ENCODE measurements at places on chromosomes 4 and X.

DNA sequence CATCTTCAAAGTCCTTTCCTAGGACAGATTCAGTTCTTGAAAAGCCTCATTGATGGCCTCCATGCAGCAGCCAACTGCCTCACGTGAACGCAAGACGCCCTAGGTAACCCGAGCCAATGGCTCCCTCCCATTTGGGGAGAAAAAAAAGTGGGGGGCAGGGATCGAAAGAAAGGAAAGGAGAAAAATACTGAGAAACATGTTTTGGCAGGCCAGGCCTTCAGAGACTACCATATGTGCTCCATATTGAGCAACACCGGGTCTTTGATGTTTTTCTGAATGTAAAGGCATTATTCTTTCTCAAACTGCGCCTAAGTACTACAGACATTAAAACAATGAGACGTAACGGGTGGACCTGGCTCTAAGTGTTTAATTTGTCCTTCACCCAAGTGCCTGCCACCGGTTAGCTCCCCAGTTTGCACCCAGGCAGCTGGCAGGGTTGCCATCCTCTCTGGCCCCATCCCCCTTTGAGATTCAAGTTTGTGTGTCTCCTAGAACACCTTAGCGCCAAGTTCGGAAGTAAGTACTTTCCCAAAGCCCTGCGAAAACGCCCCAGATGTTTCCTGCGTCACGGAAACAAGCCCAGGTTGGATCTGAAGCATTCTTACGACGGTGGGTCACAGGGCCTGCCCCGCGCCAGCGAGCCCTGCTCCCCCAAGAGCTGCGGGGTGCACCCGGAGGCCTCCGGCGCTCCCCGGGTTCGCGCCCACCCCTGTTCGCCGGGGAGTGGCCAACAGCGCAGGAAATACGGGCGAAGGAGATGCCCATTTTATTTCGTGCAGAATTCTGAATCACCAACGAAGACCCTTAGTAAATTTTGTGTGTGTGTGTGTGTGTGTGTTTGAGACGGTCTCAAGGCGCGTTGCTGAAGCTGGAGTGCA is 30.1 kb downstream of the HAND2 start:
- no peak for DNase-seq

GRCh38 chr4:145281951-145282350 is 101.6 kb upstream of the OTUD4 start:
- no peak for DNase-seq

DNA sequence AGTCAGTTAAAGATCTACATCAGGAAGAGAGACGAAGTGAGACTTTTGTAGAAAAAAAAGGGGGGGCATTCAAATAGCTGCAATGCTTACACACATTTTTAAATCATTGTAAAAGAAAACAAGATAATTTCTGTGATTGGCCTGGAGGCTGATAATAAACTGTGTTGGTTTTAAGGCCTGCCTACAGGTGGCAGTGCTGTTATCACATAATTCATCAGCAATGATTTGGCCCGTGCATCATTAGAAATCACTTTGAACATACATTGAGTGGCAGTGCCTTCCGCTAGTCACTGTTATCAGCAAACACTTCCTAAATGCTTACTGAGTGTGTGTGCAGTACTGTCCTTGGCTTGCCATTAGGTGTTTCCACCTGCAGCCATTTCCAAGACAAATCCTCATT is 831.9 kb downstream of the TRIML1 start:
- no peak for DNase-seq

DNA sequence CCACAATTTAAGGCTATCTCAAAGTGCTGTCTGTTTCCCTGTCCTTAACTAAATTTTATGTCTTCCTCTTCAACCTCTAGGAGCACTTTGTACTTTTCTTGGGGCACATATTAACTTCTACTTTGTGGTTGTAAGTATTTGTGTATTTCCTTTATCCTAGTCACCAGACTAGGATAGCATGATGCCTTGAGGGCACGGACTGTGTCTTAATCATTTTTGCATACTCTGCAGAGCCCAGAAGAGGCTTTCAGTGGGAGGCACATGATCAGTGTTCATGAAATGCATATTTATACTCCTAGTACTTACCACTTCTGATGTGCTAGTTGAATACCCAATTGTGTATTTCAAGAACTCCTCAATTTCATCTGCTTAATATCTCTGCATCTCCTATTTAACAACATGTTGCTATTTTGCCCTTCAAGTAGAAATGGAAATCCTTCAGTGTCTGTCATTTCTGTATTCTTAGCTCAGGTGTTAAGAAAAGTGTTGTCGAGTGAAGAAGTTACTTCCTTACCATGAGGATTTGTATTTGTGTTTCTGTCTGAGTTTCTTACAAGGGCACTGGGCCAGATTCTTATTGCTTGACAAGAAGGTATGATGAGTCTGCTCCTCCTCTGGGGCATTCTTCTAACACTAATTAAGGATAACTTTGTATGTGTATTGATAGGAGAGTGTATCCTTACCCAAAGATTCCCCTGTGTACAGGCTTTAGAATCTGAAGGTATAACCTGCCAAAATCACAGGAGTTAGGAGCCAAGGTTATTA is 28.3 kb upstream of the PGRMC2 start:
- no peak for DNase-seq

DNA sequence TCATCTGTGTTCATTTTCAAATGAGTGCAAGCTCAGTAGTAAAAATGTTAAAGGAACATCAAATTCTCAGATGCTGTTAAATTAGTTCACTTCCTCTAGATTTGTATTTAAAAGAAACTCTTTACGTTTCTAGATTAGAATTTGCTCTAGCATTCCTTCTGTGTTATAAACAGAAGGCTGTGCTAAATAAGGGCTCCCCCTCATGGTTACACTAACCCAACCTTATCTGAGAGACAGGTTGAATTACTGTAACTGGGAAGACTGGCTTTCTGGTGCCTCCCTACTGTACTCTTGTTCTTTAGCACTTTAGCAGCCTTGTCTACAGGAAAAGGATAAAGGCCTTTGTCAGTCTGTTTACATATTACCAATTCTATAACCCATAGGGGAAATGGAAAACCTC is 56.8 kb downstream of the RXFP1 start:
- no peak for DNase-seq

DNA sequence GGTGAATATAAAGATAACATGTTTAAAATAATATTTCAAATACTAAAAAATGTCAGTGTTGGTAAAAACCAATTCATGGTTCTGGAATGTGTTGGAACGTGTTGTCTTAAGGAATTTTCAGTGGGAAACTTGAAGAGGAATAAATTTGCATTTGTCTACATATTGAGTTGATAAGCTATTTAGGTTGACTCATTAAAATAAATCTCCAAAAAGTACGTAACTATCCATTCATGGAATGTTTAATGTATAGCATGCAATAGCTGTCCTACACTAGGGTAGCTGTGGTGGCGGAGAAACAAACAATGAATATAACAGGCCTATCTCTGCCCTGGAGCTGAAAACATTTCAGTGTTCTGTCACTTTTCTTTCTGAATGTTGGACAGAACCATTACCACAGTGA is 20.3 kb downstream of the SHISA3 start:
- no peak for DNase-seq

- no peak for DNase-seq
These were observed 86.7 kb downstream of the ATP8A1 start for GRCh38 chr4:42570221-42570620.

DNA sequence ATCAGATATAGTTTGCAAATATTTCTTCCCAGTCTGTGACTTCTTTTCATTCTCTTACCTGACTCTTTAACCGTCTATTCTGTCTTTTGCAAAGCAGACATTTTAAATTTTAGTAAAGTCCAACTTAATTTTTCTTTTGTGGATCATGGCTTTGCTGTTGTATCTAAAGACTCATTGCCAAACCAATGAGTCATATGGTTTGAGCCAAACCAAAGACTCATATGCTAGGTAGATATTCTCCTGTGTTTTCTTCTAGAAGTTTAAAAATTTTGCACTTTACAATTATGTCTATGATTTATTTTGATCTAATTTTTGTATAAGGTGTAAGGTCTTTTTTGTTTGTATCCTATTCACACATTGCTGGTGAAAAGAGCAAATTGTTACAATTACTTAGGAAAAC is 446.8 kb downstream of the ANKRD50 start:
- no peak for DNase-seq

GRCh38 chrX:130637591-130637990 is 235.8 kb downstream of the RBMX2 start:
- DNase-seq, result no peak

GRCh38 chr4:52103319-52103718 is 52.2 kb downstream of the SPATA18 start:
- no peak for DNase-seq

- DNase-seq, result peak; percentile 32
These were observed 18.2 kb upstream of the ABLIM2 start for GRCh38 chr4:8176547-8177399.

DNA sequence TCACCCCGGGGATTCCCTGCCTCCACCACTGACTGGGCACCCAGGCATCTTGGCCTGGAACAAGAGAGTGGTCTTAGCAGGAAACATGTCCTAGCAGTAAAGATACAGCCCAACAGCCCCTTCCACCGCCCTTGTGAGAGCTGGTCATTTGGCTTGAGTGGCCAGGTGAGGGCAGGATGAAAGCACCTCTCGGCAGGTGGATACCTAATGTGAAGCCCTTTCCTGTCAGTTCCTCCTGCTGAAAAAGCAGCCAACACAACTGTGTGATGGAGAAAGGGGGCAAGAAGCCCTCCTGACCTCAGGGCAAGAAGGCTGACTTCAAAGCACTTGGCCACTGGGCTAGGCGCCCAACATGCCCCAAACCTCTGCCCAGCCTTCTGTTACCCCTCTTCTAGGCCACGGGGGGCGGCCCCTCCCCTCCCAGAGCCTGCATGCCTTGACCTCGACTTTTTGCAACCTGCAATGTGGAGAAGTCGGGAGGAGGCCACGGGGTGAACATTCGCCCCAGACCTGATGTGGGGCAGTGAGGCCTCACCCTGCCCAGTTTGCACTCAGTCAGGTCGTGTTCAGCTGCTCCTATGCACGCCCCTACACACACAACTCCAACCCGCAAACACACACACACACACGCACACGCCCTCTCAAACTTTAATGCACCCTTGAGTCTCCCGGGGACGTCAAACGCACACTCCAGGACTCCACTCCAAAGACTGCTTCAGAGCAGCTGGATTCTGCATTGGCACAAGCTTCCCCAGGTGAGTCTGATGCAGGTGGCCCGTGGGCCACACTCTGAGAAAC is 1.1 kb downstream of the LGI2 start:
- DNase-seq, result no peak

- DNase-seq, result no peak
These were observed 40.8 kb upstream of the MAGED1 start for GRCh38 chrX:51852621-51853020.

- DNase-seq, result no peak
These were observed 62.0 kb downstream of the AWAT2 start for GRCh38 chrX:69987691-69988090.

- no peak for DNase-seq
These were observed 71.9 kb downstream of the STARD8 start for GRCh38 chrX:68719181-68719903.

GRCh38 chr4:110630688-110631402 is 8.0 kb upstream of the PITX2 start:
- DNase-seq, result no peak

- no peak for DNase-seq
These were observed 535.3 kb upstream of the RPS6KA3 start for GRCh38 chrX:20802036-20802435.

DNA sequence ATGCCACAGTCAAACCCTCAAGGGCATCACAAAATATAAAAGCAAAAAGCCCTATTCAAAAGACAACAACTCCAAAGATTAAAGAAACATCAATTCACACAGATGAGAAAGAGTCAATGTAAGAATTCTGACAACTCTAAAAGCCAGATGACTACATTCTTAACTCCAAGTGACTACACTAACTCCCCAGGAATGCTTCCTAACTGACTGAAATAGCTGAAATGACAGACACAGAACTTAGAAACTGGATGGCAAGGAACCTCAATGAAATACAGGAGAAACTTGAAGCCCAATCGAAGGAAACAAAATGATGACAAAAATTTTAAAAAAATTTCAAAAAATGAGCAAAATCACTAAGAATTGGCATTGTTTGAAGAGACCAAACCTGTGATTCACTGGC is 1047.6 kb upstream of the PCDH10 start:
- DNase-seq, result no peak

- no peak for DNase-seq
These were observed 1.8 kb upstream of the KDM6A start for GRCh38 chrX:44871114-44871645.

DNA sequence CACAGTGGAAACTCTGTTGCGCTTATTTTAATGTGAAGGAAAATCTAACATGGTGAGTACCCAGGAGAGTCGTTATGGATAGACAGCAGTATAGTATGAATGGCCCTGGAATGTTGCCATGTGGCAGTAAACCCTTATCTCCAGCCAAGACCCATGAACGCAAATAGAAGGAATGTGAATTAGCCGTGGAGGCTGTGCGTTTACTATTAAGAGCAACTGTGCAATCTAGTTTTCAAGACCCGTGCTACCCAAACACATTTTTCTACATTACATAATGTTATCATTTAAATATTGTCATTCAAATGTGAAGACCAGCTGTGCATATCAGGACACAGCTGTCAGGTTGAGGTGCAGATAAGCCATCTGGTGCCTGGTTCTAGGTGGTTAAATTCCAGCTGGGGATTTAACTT is 13.3 kb upstream of the AGA start:
- DNase-seq, result no peak

DNA sequence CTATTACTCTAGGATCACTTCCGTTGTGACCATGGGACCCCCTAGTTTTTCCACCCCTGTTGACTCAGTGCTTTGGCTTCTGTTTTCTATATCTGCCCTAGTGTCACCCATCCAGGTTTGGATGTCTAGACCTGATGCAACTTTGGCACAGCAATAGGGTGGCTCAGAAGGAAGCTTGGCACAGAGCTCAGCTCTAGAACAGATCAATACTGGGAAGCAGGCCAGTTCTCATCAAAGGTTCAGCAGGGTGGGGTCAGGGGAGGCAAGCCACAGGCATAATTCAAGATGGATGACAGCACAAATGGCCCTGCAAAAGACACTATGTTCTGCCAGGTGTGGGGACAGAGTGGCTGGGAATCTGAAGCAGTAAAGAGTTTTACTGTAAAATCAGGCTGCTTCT is 74.2 kb upstream of the EGFL6 start:
- no peak for DNase-seq

- no peak for DNase-seq
These were observed 1016.1 kb upstream of the PCDH7 start for GRCh38 chr4:29704059-29704458.

DNA sequence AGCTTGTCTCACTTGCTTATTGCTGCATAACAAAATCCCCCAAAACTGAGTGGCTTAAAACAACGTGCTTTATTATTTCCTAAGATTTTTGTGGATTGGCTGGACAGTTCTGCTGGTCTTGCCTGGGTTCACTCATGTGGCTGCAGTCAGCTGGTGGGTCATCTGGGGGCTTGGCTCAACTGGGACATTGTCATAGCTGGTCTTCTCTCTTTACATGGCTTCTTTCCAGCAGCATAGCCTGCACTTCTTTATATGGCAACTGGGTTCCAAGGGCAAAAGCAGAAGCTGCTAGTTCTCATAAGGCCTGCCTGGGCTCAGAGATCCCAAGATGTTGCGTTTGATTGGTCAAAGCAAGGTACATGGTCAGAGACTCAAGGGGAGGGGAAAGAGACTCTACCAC is 33.7 kb upstream of the STAG2 start:
- no peak for DNase-seq

All from stimulated activated CD4-positive, alpha-beta T cell treated with anti-CD3 and anti-CD28 coated beads, Interleukin-2, amount 100 ng/mL, for 24 hours (primary cell).